Regular cardiac myocyte (primary cell): ENCODE measurements at places on chromosomes 7 and 10. TPM values are rescaled to one million over a fixed set of nuclear protein-coding genes. Genes with fewer than 3 reads are reported as not detected.

DKK1 gene
- total RNA-seq: 90.5 and 174 TPM in 2 replicates

SMO gene
- 4.8 and 21.4 TPM in 2 replicates for total RNA-seq

RBP3 gene
- not detected in 2 replicates for total RNA-seq

ATRNL1 gene
- total RNA-seq: 0.58 and 1.4 TPM in 2 replicates

RAB19 gene
- not detected in 2 replicates for total RNA-seq

CLIP2 gene
- 64.8 and 65.0 TPM in 2 replicates for total RNA-seq

HABP2 gene
- under 0.01 and 0.19 TPM in 2 replicates for total RNA-seq

AKR1D1 gene
- not detected in 2 replicates for total RNA-seq

WDR37 gene
- total RNA-seq: 10.4 and 14.4 TPM in 2 replicates

NYAP1 gene
- total RNA-seq: 0.19 and 0.85 TPM in 2 replicates

PRLHR gene
- total RNA-seq: not detected in 2 replicates

ENTPD1 gene
- 0.58 and 4.2 TPM in 2 replicates for total RNA-seq

TRIL gene
- total RNA-seq: 0.19 and 0.56 TPM in 2 replicates

ANKRD30A gene
- total RNA-seq: not detected in 2 replicates

NEUROG3 gene
- total RNA-seq: not detected in 2 replicates

STRIP2 gene
- 5.2 and 5.9 TPM in 2 replicates for total RNA-seq

CAPZA2 gene
- total RNA-seq: 177 and 183 TPM in 2 replicates

RAB11FIP2 gene
- total RNA-seq: 12.1 and 13.2 TPM in 2 replicates

TSPAN15 gene
- total RNA-seq: 0.77 and 1.7 TPM in 2 replicates

PRSS37 gene
- total RNA-seq: not detected in 2 replicates

CYP2C8 gene
- not detected in 2 replicates for total RNA-seq

TFR2 gene
- total RNA-seq: 0.77 and 2.3 TPM in 2 replicates

LIPN gene
- total RNA-seq: not detected in 2 replicates

CAV1 gene
- total RNA-seq: 549 and 668 TPM in 2 replicates

PDLIM1 gene
- 18.0 and 26.3 TPM in 2 replicates for total RNA-seq

NIPSNAP2 gene
- total RNA-seq: 26.8 and 31.0 TPM in 2 replicates

ANKRD61 gene
- total RNA-seq: under 0.01 TPM in 2 replicates

SUN3 gene
- not detected in 2 replicates for total RNA-seq

STK31 gene
- under 0.01 TPM in 2 replicates for total RNA-seq

TMEM139 gene
- not detected in 2 replicates for total RNA-seq

ADAMTS14 gene
- total RNA-seq: 1.9 and 4.2 TPM in 2 replicates

CRYGN gene
- total RNA-seq: 0.56 TPM in 1 of 2 replicates, not detected in the other

MAT1A gene
- total RNA-seq: not detected in 2 replicates

NODAL gene
- total RNA-seq: not detected in 2 replicates

GIMAP4 gene
- total RNA-seq: 0.56 and 0.58 TPM in 2 replicates

HECW1 gene
- not detected in 2 replicates for total RNA-seq

CYP2C19 gene
- total RNA-seq: not detected in 2 replicates

PPIF gene
- 31.3 and 40.8 TPM in 2 replicates for total RNA-seq

BMPER gene
- 39.5 and 43.1 TPM in 2 replicates for total RNA-seq

C10orf105 gene
- total RNA-seq: under 0.01 TPM in 1 of 2 replicates, not detected in the other

NUDT13 gene
- 1.2 and 1.4 TPM in 2 replicates for total RNA-seq

SPAM1 gene
- not detected in 2 replicates for total RNA-seq

GAD2 gene
- total RNA-seq: not detected in 2 replicates

PIP gene
- total RNA-seq: 0.38 TPM in 1 of 2 replicates, not detected in the other

GPNMB gene
- total RNA-seq: 6.7 and 50.5 TPM in 2 replicates

CTTNBP2 gene
- 0.28 and 0.58 TPM in 2 replicates for total RNA-seq
